ENCODE measurements at places on chromosomes 12 and 14.
A peak's percentile ranks its signal among the peaks of the same experiment; 100 is the strongest.

DNA sequence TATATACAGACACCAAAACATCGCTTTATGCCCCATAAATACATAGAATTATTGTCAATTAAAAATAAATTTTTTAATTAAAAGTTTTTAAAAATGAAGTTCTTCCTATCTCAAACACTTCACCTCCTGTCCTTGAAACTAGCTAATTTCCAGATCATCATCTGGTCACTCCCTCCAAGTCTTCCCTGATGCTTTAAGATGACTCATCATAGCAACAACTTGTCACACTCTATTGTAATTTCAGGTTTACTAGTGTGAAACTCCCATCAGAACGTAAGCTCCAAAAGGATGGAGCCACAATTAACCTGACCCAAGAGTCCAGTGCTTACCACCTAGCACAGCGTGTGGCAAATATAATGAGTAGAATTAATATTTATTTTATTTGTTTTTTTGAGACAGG is 16.3 kb downstream of the GXYLT1 start:
- DNase-seq, result no peak

- no peak for DNase-seq
These were observed 216.1 kb downstream of the NUAK1 start for GRCh38 chr12:105922670-105923102.

DNA sequence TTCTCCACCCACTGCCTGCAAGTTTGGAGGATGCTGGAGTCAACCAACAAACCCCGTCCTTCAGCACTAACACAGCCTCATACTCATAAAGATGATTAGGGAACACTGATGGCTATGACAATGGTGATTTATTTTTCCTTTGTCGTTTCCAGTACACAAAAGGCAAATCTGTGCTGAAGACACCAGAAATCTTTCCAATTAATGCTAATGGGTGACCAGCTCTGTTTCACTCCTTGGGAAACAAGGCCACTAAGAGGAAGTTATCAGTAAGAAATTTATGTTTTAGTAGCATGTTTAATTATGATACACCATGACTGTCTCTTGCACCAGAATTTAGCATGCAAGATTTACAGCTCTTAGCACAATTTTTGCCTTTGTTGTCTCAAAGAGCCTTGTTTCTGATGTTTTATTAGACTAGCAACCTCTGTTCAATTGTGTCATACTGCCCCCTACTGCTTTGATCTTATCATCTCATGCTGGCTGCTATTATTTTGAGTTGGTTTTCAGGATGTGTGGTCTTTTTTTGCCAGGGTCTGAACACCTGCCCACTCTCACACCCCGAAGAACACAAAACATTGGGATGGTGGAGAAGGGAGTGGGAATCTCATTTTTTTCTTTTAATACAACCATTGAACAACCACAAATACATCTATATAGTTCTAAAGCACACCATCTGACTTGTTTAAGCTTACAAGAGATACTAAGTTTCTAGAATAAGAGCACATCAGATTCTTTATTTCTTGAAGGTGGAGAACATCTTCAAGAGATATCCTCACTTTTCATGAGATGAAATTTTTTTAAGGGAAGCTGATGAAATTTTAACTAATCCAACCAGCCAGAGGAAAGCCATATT is 160.9 kb downstream of the SPTSSA start:
- DNase-seq, result no peak

- no peak for DNase-seq
These were observed 169.4 kb downstream of the KIF26A start for GRCh38 chr14:104307627-104308401.

GRCh38 chr12:25025951-25026490 is 77.1 kb upstream of the BCAT1 start:
- no peak for DNase-seq

GRCh38 chr12:2372735-2373134 is 319.9 kb downstream of the CACNA1C start:
- no peak for DNase-seq

- no peak for DNase-seq
These were observed 30.7 kb downstream of the CRADD start for GRCh38 chr12:93707836-93708235.

DNA sequence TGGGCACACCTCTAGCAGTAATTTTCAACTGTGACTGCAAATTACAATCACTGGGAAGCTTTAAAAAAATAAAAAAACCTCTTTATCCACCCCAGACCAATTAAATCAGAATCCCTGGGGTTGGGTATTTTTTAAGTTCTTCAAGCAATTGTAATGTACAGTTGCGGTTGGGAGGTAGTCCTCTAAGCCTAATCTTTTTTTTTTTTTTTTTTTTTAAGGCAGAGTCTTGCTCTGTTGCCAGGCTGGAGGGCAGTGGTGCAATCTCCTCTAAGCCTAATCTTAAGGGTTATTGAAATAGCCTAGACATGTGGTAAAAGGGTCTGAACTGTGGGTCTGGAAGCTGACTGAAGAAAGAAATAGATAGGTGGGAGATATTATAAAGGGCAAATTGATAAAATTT is 230.5 kb downstream of the AKAP6 start:
- no peak for DNase-seq

- DNase-seq, result no peak
These were observed 95.3 kb downstream of the FGD4 start for GRCh38 chr12:32494656-32495055.

DNA sequence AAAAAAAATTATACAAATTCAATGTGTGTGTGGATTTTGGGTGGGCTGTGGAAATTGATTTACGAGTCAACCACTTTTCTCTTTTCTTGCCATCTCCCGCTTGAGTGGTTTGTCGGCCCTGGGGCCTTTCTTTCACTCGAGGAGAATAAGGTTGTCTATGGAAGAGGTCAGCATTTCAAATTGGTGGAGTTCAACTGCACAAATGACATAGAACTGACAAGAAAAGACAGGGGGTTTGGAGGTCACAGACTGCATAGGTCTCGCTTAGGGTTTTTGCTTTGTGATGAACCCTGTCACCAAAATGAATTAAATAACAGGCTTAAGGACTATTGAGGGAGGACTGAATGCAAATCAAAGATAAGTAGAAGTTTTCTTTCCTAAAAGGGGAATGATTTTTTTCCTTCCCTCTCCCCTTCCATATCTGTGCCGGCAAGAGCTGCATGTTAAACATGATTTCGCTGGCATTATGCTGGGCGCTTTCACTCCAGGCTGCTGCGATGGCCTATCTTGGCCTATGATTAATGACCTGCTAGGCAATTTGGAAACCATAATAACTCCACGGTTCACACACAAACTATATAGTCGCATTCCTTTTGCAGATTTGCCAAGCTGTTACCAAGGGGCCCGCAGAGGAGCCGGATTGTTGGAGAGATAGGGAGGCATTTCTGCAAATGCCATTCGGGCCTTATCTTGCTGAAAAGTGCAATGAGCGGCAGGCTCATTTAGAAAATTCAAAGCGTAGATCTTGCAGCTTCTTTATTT is 20.7 kb downstream of the ASCL1 start:
- DNase-seq, result no peak

GRCh38 chr14:68399971-68400370 is 392.9 kb downstream of the ZFP36L1 start:
- no peak for DNase-seq

- no peak for DNase-seq
These were observed 149.7 kb upstream of the ARHGAP5 start for GRCh38 chr14:31927348-31927832.

DNA sequence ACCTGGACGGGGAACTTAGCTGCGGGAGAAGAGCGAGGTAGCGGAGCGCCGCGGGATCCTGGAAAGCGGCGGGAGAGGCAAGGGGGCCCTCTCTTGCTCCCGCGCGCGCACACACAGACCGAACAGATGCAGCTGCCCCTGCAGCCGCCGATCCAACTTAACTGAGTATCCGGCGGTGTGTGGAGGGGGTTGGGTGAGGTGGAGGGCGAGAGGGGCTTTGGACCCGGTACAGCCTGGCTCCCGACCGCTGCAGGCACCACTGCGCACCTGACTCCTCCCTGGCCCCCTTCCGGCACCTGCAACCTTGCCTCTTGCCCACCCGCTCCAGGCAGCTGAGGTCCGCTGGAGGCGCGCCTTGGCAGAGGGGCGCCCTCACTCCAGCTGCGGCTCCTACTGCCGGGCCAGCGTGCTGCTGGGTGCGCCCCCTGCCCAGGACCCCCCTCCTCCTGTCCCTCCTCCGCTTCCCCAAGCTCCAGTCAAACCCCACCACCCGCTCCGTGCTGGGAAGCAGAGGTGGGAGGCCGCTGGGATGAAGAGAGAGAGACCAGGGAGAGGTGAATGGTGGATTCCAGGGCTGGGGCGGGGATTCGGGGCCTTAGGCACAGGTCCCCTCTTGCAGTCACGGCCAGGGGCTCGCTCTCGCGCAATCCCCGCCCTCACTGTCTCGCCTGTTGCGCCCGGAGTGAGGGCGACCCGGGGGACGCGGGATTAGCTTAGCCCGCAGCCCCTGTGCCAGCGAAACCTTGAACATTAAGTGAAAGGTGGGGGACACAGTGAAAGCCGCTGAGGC is 2.6 kb downstream of the DIO3 start:
- no peak for DNase-seq

- peak; percentile 23 for DNase-seq
These were observed 31.2 kb downstream of the TMCC3 start for GRCh38 chr12:94618995-94619695.

- DNase-seq, result no peak
These were observed 418.2 kb downstream of the ZFP36L1 start for GRCh38 chr14:68374682-68375081.

DNA sequence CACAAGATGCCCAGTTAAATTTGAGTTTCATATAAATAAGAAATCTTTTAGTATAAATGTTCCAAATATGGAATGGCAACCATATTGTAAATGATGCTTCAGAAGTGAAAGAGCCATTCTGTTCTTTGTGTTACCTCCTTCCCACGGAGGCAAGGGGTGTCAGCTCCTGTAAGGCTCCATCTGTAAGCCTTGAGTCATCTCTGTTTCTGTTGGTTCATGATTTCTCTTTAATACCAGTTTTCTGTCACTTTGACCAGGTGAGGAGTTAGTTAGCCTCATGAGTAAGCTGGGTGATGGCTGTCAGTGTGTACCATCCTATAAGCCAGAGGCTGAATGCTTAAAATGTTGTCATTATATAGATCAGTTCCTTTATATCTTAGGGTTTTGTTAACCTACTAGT is 61.9 kb downstream of the TMEM30B start:
- DNase-seq, result no peak

DNA sequence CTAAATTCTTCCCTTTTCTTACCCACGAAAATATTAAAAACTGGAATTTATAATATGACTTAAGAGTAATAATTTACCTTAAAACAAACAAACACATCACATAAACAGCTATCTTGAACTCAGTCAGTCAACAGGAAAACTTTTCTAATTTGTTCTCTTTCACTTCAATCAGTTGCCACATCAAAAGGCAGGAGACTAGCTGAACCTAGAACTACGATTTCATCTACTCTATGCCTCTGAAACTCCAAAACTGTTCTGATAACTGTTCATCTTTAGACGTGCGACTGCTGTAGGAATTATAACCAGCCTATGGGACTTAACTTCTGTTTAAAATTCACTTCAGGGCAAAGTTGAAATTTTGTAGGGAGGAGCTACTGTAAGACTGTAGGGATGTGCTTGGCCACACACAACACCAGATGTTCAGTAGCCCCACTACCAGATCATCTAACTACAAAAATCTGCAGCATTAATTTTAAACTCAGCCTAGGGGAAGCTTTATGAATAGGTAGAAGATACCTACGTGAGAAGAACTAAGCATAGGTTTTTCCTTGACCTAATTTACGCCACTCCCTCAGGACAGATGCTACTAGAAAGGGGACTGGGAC is 7.6 kb upstream of the RAD51AP1 start:
- DNase-seq, result no peak

- no peak for DNase-seq
These were observed 19.1 kb upstream of the FICD start for GRCh38 chr12:108495823-108496579.

All from stimulated activated naive CD4-positive, alpha-beta T cell treated with Interleukin-2 at 50 U/mL for 16 hours (primary cell).